Activated naive CD8-positive, alpha-beta T cell treated with anti-CD3 and anti-CD28 coated beads for 36 hours (primary cell): ENCODE measurements at places on chromosomes 6 and 20.

GRCh38 chr6:7543789-7544424 lies 2.4 kb downstream of the DSP start:
- DNase-seq: no peak

GRCh38 chr6:71137973-71138372 lies 150.6 kb upstream of the OGFRL1 start:
- DNase-seq: no peak

DNA sequence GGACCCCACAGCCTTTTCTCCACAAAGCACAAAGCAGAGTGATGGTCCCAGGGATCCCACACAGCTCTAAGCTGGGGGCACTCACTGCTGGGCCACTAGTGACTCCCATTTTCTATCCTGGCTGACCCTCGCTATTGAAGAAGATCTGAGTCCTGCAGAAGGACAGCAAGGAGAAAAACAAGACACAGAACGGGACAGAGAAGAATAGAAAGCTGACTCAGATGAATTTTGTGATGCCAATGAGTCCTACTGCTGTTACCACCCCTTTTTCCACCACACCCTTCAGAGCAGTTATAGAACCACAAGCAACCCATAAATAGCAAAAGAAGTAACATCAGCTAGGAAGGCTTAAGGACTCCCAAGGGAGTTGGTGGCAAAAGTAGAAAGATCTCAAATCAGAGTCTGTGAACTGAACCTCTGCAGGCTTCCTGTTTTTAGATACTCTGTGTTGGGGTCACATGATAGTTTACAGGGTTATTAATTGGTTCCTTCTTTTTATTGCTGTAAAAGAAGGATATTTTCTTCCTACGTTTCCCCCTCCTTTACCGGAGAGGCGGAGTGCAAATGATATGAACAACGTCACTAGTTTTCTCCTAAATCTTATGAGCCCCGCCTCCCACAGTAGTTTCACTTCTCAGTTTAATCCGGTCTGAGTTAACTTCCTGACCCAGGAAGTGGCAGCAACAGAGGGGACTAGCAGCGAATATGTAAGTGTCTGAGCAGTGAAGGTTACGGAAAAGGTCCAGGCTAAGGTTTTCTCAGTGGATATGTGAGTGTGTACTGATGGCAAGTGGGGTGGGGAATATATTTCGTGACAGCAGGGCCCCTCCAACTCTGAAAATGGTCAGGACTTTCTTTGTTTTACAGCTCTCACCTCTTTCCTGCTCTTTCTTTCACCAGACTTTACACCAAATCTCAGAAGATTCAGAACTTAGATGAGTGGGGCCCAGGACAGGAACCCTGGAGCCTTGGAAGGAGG lies at the start of gene TRIM38:
Gene TRIM38, plus strand, starts transcription at position 654 of the 979 bp plus-strand sequence. CDS start 3,721 bp downstream, outside the sequence.
- DNase-seq: peak; percentile 68

- no peak for DNase-seq
Observed at GRCh38 chr6:101597693-101598092, 204.2 kb downstream of the GRIK2 start.

GRCh38 chr6:98716341-98716740 lies 118.0 kb upstream of the POU3F2 start:
- no peak for DNase-seq

DNA sequence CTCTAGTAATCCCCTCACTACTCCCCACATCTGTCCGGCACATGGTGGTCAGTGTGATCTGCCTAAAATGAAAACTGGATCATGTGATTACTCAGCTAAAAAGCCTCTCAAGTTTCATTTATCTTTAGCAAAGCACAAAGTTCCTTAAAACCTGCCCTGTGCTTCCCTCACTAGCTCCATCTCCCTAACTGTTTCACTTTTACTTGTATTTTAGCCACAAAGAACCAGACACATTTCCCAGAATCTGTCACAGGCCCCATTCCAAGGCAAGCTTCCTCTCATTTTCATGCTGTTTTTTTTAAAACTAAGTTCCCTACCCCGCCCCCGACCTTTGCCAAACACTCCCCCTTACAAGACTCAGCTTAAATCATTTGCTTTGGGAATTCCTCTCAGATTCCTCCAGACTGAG lies 8.9 kb upstream of the IGF2R start:
- DNase-seq: no peak

DNA sequence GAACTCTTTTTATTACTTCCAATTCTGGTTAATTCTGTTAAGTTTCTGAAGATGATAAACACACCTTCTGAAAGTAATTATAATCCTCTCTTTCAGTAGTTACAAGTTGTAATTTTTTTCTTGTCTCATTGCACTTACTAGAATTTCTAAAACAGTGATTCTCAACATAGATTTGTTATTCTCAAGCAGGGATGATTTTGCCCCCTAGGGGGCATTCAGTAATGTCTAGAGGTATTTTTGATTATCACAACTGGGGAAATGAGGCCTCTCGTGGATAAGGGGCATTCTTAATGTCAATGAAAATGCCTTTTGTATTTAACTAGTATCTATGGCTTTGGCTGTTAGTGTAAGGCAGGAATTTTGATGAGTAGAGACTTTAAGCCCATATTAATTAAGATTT lies 39.4 kb upstream of the MAFB start:
- DNase-seq: no peak

GRCh38 chr6:169826697-169827096 lies 75.3 kb downstream of the ERMARD start:
- DNase-seq: no peak

- DNase-seq: no peak
Observed at GRCh38 chr6:117008618-117009017, 131.6 kb downstream of the RFX6 start.

DNA sequence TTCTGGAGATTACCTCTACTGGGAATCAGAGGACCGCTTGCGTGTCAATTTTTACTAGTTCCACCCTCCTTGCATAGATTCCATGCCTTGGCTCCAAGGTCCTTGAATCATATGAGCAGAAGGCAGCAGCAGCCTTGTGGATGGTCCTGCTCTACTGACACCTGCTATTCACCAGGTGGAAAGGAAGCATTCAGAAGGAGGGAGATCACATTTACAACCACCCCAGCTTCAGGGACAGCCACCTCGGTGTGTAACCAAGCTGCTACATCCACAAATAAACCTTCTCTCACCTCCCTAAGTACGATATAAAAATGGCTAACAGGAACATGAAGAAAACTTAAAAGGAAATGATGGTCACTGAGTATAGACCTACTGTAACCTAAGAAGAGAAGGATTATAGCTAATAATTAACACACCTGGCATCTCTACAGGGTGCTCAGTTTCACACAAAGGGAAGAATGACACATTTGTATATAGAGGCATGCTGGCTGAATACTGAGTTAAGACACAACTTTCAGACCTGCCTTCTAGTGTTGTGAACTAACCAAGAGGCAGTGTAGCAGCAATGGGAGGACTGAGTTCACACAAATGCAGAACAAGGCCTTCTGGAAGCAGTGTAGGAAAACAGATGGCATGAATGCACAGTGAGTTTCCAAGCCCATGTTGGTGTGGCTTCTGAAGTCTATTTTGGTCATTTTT lies 46.3 kb upstream of the SRPK1 start:
- no peak for DNase-seq

DNA sequence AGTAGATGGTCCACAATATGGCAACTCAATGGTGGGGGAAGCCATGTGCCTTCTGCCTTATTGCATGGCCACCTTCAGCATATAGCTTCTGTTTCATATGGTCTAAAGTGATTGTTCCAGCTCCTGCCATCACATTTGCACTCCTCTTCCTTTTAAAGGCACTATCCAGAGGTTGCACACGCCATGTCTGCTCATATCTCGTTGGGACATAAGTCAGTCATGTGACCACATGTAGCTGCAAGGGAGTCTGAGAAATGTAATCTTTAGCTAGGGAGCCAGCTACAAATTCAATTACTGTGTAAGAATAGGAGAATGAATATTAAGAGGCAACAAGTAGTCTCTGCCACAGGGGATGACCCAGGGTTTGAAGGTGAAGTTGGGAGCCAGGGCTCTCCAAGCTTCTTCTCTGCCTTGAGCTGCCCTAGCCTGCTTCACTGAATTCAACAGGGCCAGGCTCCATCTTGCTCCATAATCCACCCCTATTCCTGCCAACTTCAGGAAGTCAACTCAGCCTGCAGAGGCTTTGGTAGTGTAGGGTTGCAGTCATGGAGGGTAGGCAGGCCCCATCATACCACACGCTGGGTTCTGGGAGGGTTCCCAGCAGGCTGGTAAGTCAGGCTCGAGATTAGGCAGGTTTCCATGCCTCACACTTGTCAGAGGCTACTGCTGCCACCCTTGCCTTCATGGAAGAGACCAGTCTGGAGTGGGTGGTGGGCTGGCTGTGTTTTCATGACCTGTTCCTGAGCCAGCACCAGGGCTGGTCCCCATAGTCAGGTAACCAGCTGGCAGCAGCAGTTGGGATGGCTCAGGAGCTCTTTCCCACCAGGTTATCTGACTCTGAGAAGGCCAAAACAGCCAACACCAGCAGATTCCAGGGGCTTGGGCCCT lies 56.7 kb upstream of the SAYSD1 start:
- DNase-seq: no peak

DNA sequence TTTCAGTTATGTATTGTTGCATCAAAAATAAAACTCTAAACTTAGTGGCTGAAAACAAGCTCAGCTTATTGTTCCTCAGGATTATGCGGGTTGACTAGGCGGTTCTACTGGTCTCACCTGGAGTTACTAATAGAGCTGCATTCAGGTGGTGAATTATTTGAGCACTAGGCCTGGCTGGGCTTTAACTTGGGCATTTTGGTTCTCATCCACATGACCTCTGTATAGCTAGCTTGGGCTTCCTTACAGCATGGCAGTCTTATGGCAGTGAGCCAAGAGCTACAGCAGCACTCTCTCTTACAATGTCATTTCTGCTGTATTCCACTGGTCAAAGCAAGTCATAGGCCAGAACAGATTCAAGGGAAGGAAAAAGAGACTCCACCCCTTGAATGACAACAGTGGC lies 1.6 kb downstream of the PGBD1 start:
- DNase-seq: no peak

DNA sequence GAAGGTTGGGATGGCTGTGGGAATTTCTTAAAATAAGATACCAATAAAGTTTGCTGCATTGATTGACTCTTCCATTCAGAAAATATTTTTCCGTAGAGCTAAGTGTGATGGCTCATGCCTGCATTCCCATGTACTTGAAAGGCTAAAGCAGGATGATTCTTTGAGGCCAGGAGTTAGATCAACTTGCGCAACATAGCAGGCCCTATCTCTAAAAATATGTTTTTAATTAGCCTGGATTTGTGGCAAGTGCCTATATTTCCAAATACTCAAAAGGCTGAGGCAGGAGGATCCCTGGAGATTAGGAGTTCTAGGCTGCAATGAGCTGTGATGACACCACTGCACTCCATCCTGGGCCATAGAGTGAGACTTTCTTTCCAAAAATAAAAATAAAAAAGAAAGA lies 431.2 kb upstream of the PTCHD4 start:
- no peak for DNase-seq

GRCh38 chr6:150720774-150721233 lies 121.1 kb downstream of the PLEKHG1 start:
- peak; percentile 3 for DNase-seq

DNA sequence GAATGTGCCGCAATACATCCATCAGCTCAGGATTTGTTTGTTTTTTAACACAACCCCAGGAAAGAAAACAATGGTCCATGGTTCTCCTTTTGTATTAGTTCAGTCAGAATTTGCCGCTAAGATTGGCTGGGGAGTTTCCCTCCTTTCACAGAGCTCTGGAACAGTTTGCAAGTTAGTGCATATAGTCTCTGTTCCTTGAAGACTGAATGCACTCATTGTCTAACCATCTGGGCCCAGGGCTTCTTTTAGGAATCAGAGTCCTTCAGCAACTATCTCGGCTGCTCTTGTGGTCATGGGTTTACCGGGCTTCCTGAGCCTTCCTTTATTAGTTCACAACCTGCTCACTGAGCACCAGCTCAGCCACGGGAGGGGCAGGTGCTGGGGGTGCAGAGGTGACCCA lies 121.3 kb downstream of the SLC23A2 start:
- no peak for DNase-seq

GRCh38 chr20:47292581-47292980 lies 63.9 kb downstream of the ZMYND8 start:
- DNase-seq: no peak

- no peak for DNase-seq
Observed at GRCh38 chr6:105257340-105257739, 77.5 kb upstream of the POPDC3 start.

DNA sequence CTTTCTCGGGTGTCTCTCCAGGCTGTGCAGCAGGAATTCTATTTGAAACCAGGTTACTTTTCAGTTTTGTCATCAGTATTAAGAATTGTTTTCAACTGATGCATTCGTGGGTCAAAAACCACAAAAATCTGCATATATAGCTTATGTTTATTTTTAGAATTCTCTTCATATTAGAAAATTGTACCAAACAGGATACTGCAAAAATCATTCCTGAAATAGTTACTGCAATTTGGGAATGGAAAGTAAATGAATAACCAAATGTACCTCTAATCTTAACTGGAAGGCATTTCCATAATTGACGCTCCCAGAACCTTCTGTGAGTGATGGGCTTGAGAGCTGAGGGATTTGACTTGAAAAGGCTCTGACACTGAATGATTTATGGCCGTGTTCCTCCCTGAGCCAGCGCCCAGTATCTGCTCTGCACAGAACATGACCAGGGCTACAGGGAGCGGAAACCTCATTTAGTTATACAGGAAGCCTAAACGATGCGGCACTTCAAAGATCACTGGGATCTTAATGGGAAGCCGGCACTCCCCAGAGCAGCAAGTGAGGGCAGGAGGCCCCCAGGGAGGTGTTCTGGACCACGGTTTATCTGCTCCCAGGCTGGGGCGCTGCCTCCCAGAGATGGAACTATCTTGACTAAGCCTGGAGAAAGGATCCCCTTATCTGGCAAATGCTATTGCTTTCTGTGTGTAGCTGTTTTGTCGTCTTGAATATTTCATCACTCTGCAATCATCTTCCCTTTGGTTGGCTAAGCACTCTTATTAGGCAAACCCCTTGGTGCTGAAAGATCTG lies 446.0 kb downstream of the QKI start:
- no peak for DNase-seq

GRCh38 chr20:38932457-38933120 lies 6.4 kb downstream of the FAM83D start:
- DNase-seq: no peak

DNA sequence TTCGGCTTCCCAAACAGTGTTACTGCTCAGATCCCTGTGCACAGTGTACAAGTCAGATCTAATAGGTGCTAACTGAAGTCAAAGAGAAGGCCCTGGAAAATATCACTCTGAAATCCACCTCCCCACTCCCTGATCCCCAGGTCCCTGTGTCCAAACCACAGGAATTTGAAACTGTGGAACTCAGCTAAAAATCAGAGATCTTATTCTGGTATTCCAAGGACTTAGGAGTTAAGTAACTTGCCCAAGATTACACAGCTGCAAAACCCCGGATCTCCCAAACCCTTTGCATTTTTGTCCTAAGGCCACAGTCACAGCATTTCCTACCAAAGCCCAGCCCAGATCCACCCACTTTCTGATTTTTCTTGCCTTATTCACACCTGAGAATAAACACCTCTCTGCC lies 32.3 kb upstream of the SLC23A2 start:
- DNase-seq: no peak

GRCh38 chr20:61710108-61710507 lies 355.6 kb downstream of the TAF4 start:
- DNase-seq: no peak
